ENCODE measurements at places on chromosomes 2 and 18.

GRCh38 chr2:142870526-142870925, 6.9 kb upstream of the KYNU start:
- DNase-seq, result no peak

- DNase-seq, result no peak
Measured at GRCh38 chr2:121919803-121920202, 164.4 kb downstream of the TSN start.

DNA sequence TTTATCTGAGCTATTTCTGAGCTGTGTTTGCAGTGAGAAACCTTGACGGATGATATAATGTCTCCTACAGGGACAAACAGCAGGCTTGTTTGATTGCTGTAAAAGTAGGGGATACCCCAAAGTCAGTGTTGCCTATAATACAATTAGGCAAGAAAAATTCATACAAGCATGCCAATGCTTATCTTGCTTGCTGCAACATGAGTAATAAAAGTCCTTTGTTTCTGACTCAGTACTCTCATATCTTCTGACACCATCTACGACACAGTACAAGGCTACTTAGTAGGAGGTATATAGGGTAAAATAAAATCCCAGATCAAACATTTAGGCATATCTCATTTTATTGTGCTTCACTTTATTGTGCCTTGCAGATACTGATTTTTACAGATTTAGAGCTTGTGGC, 33.0 kb downstream of the ERBB4 start:
- DNase-seq, result no peak

- DNase-seq, result no peak
Measured at GRCh38 chr2:239192975-239193374, 207.8 kb downstream of the HDAC4 start.

DNA sequence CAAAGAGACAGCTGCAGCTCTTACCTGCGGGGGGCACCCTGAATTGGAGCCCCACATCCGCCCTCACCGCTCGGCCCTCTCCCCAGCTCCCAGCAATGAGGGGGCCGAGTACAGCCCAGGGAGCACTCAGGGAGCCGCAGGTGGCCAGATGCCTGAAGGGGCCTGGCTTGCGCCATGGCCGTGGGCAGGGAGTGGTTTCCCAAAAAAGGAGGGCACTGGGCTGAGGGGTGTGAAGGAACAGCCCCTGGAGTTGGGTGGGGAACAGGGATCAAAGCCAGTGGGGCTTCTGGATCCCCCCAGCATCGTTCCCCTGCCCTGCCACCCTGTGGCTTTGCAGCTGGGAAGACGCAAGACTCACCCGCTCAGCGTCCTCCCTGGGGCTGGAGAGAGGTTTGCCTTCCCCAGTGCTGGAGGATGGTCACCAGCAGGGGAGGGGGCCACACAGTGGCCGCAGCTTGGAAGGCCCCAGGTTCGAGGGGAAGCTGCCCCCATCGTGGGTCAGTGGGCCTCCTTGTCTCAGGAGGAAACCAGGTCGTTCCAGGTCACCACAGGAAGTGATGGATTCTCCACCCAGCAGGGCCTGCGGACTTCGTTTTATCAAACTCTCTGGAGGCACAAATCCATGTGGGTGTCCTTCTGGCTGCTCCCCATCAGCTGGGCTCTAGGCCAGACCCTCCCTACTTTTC, 68.2 kb upstream of the HPCAL1 start:
- no peak for DNase-seq
